Esophagus squamous epithelium (tissue), 5 donors: ENCODE measurements at places on chromosomes 2 and 18. TPM values are rescaled to one million over a fixed set of nuclear protein-coding genes. Genes with fewer than 3 reads are reported as not detected.

FAM237A gene
- total RNA-seq: not detected

DNA sequence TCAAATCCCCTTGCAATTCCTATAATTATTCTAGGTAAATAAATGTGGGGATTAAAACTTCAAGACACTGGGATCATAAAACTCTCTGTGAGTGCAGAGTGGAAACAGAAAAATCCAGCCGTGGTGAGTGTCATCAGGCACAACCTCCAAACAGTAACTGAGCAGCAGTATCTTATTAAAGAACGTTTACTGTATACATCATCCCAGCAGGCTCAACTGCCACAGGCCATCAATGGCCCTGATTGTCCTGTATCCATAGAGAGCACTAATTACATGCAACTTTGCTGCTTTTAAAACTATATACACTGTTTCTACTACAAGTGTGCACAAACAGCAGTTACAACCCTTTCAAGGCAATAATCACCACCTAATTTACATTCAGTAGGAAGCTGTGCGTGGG, 23.9 kb downstream of the GAREM1 start:
- H3K4me3 ChIP-seq: no peak overlapping the region
- H3K36me3 ChIP-seq: no peaks in the 10 kb centered on the region
- no peak overlapping the region for H3K27ac ChIP-seq
- H3K27me3 ChIP-seq: no peaks in the 10 kb centered on the region
- DNase-seq: no peak

DNA sequence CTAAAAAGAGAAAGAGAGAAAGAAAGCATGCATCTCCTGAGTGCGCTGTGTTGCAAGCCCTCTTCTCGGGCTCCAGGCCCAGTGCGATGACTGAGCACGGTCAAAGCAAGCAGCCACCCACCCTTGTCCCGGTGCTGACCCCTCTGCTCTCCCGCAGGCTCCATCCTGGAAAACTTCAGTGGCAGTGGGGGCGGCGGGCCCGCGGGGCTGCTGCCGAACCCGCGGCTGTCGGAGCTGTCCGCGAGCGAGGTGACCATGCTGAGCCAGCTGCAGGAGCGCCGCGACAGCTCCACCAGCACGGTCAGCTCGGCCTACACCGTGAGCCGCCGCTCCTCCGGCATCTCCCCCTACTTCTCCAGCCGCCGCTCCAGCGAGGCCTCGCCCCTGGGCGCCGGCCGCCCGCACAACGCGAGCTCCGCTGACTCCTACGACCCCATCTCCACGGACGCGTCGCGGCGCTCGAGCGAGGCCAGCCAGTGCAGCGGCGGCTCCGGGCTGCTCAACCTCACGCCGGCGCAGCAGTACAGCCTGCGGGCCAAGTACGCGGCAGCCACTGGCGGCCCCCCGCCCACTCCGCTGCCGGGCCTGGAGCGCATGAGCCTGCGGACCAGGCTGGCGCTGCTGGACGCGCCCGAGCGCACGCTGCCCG, 252.5 kb downstream of the GLI2 start:
- no peaks in the 10 kb centered on the region for H3K27me3 ChIP-seq
- H3K36me3 ChIP-seq: no peaks in the 10 kb centered on the region
- H3K4me3 ChIP-seq: no peak overlapping the region

IL18RAP gene
- 0.61 TPM for total RNA-seq

FBLN7 gene
- total RNA-seq: 2.9 TPM

DNA sequence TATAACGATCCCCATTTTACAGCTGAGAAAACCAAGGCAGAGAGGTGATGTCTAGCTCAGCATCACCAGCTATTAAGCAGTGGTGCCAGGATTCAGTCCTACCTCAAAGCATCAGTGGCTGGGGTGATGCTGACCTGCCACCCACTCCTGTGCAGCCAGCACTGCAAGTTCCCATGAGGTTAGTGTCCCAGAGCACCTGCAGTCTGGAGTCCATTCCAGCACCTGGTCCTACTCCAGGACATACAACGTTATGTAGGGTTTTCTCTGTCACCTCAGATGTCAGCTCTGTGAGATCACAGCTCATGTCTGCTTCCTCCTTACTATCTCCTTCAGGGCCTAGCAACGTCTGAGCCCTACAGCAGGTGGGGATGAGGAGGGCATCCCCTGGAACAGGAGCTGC, 328.0 kb upstream of the HS6ST1 start:
- no peak overlapping the region for H3K27ac ChIP-seq
- DNase-seq: no peak
- no peaks in the 10 kb centered on the region for H3K4me1 ChIP-seq
- no peaks in the 10 kb centered on the region for H3K36me3 ChIP-seq
- H3K4me3 ChIP-seq: no peak overlapping the region

GRCh38 chr2:45241061-45241561, 231.9 kb upstream of the SIX2 start:
- H3K4me3 ChIP-seq: no peak overlapping the region
- H3K4me1 ChIP-seq: no peaks in the 10 kb centered on the region
- no peaks in the 10 kb centered on the region for H3K27me3 ChIP-seq
- H3K36me3 ChIP-seq: no peaks in the 10 kb centered on the region

- DNase-seq: no peak
- H3K4me1 ChIP-seq: peaks cover 29% of the 10 kb centered on the region
- H3K27ac ChIP-seq: peak overlapping the region; percentile 8
- no peaks in the 10 kb centered on the region for H3K36me3 ChIP-seq
These were observed 20.4 kb downstream of the PKP4 start for GRCh38 chr2:158477202-158477601.

DNA sequence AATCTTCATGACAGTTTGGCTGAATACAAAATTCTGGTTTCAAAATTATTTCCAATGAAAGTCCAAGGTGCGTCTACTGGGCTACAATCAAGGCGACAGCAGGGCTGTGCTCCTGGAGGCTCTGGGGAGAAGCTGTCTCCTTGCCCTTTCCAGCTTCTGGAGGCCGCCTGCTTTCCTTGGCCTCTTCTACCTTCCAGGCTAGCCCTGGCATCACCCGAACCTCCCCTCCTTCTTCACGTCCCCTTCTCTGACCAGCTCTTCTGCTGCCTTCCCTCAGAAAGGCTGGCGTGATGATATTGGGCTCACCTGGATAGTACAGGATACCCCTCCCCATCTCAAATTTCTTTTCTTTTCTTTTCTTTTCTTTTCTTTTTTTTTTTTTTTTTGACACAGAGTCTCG, 115.5 kb downstream of the KCNF1 start:
- no peaks in the 10 kb centered on the region for H3K27me3 ChIP-seq
- H3K4me3 ChIP-seq: no peak overlapping the region
- H3K4me1 ChIP-seq: no peaks in the 10 kb centered on the region
- no peaks in the 10 kb centered on the region for H3K36me3 ChIP-seq

SLC9A4 gene
- total RNA-seq: 0.76 TPM

TLX2 gene
- not detected for total RNA-seq
